ENCODE measurements at places on chromosomes 16 and 17. TPM values are rescaled to one million over a fixed set of nuclear protein-coding genes. Genes with fewer than 3 reads are reported as not detected.

Gene YBX2
- 1.2 TPM for total RNA-seq

Gene CHD9NB
- total RNA-seq = 1.0 TPM

DNA sequence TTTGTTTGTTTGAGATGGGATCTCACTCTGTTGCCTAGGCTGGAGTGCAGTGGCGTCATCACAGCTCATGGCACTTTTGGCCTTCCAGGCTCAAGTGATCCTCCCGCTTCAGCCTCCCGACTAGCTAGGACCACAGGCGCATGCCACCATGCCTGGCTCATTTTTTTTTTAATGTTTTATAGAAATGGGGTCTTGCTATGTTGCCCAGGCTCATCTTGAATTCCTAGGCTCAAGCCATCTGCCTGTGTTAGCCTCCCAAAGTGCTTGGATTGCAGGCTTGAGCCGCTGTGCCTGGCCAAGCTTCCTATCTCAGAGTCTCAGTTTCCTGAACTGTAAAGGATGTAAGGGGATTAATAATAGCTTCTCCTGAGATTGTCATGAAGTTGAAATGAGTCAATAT is 8.0 kb downstream of the SBK1 start:
- DNase-seq = no peak

DNA sequence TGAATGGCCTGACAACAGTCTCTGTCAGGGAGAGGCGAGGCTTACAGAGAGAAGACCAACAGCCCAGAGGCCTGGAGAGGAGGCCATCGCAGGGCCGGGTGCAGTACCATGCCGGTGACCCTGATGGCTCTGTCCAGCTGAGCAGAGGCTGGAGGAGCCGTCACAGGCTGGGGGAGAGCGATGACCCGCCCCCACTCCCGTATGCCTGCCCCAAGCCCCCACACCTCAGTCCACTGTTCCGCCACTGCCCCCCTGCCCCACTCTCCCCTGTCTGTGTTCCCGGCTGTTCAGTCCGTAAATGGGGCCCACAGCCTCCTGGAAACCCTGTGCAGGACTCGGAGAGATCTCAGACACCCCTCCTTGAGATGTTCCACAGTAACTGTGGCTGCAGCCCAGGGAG is 12.8 kb upstream of the FAM83G start:
- DNase-seq = no peak

GRCh38 chr16:85984947-85985451 is 86.0 kb downstream of the IRF8 start:
- DNase-seq = peak; percentile 54

- DNase-seq = no peak
Measured at GRCh38 chr17:19255279-19255678, 18.1 kb downstream of the EPN2 start.

DNA sequence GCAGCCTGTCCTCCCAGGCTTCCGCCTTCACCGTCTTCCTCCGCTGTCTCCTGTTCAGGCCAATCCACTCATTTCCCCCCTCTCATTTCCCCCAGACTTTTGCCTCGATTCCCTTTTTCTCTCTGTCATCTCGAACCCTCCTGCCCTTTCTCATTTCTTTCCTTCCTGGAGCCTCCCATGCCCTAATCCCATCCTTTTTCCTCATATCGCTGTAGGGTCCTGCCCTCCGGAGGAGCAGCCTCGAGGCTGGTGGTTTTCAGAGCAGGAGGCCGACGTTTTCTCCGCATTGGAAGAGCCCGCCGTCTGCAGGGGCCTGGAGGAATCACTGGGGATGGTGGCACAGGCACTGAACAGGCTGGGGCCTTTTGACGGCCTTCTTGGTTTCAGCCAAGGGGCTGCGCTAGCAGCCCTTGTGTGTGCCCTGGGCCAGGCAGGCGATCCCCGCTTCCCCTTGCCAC is 597 bp downstream of the OVCA2 start:
- DNase-seq = no peak

- DNase-seq = no peak
Measured at GRCh38 chr17:68514831-68515635, 2.8 kb downstream of the PRKAR1A start.

DNA sequence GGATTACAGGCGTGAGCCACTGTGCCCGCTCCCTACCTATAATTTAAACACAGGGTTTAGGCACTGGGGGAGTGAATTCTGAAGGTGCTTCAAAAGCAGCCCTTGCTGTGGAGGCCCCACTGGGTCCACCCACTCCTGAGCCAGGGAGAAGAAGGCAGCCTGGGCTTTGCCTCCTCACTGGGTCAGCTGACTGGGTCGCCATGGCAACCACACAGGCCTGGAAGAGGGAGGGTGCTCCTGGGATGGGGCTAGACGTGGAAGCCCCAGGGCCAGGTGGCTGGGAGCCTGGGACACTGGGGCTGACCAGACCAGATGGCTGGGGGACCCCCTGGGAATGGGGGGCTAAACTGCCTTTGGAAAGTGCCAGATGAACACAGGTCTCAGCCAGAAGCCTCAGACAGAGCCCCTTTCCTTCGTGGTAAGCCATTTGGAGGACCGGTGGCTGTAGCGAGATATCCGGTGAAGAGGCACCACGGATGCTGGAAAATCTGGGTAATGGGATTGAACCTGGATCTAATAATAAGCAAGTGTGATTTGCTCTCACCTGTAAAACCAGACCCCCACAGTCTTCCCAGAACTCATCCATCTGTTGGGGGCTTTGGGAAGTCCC is 32.9 kb downstream of the TRARG1 start:
- no peak for DNase-seq

DNA sequence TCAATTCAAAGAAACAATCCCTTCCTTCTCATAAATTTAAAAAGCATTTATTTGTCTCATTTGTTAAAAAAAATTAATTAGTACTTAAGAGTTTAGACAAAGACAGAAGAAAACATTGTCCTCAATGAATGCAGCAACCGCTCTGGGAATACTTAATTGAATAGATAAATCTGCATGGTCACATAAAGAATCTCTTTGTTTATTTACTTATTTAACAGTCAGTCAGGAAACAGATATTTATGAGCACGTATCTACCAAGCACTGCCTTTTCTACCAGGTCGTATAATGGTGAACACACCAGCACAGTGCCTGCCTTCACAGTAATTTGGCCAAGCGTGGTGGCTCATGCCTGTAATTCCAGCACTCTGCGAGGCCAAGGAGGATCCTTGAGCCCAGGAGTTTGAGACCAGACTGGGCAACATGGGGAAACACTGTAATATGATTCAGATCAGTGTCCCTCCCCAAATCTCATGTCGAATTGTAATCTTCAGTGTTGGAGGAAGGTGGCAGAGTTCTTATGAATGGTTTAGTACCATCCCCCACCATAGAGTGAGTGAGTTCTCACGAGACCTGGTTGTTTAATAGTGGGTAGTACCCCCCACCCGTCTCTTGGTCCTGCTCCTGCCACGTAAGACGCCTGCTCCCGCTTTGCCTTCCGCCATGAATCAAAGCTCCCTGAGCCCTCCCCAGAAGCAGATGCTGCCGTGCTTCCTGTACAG is 8.1 kb downstream of the WIPI1 start:
- no peak for DNase-seq

- no peak for DNase-seq
Measured at GRCh38 chr17:39676198-39676819, 8.1 kb downstream of the PNMT start.

Data from cardiac septum (tissue), 1 donor.